SJSA1 (cell line): ENCODE measurements at places on chromosomes 2 and 18.

GRCh38 chr2:132400901-132401240, 15.7 kb upstream of the GPR39 start:
- no peak for DNase-seq

- DNase-seq = no peak
These were observed 36.6 kb upstream of the SKOR2 start for GRCh38 chr18:47287911-47288585.

DNA sequence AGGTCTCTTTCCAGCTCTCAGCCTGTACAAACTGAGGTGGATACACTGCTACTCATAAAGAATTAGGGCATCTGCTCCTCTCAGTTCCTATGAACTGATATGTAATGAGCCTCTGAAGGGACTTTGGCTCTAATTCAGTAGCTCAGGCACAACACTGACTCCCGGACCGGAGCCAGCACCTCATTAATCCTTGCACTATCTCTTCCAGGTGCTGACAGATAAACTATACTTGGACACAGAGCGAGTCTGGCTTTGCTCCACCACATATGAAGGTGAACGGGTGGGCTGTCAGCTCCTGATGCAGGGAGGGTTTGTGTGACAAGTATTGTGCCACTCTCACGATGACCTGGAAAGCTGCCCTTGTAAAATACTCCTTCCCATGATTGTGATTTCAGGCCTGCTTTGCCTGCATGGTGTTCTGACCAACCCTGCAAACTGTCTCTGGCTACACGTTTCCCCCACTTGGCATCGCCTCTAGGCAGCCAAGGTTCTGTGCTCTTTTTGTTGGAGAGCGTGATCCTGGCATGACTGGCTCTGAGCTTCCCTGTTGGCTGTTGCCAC, 111.6 kb upstream of the LMAN1 start:
- no peak for DNase-seq

DNA sequence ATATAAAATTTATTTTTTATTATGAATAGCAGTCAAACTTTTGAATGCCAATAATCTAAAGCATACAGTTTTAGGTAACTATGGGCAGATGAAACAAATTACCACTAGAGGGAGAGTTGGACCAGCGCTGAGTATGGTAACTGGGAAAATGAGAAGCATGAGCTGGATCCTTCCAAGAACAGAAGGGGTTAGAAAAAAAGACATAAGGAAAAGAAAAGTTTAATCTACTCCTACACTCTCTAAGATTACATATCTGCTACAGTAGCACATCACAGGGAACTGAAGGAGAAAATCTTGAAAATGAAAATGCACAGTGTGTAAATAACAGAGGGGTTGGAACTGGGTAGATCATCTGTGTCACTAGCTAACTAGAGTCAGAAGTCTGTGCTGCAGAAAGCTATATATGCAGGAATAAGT, 15.5 kb downstream of the REG3G start:
- DNase-seq = no peak

DNA sequence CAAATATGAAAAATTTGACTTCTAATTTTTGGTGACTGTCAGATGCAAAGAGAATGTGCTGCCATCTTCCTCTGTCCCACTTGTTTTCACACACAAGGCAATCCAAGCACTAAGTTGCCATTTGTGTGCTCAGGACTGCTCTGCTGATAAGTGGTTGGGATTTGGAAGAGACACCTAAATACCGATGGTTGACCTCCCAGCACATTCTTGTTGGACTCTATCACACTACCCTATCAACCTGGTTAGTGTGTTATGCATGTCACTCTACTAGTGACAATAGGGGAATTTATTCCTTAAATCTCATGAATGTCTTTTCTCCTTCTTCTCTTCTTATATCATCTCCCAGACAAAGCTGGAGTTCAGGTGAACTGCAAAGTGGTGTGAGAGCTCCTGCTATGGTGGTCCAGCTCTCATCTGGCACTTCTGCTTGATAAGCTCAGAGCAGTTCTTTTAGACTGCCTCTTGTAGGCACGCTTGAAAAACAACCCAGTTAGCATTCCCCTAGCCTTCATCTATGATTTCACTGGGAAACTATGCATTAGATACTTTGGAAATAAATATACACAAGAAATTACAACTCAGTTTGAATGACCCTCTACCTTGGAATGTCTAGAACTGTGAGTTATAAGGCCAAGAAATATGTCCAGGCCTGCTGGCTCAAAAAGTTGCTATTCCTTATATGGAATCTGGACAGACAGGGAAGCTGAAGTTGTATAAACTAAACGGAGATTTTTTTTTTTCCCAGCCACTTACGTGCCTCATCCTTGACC, 404.8 kb downstream of the MEIS1 start:
- DNase-seq = peak; percentile 97

DNA sequence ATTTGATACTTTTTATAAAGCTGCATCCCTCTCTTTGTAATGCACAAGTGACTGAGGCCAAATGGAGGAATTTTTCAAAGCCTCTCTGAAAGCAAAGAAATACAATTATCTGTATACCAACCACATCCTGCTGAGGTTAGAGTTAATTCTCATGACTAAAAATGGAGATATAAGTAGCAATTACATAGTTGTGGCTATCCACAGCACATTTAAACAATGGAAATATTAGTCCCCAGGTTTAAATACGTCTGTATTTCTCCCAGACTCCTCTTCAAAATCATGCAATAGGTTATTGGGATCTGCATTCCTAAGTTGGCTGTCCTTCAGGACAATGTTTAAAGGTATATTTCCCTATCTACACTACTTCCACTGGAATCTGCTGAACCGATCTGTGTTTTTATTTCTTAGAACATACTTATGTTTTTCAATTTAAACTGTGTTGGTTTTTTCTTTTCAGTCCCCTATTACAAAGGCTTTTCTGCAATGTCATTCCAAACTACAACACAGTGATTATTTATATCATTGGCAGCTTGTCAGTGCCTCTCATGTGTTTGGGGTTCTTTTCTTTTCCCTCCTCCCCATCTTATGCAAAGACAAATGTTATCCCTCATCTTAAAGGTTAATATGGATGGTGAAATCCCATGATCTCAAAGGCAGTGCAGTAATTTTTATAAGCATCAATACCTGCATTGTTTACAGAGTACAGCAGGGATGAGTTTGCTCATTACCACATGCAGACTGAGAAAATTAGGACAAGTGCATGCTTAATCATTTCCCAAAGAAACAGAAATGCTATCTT, 134.8 kb upstream of the FSHR start:
- no peak for DNase-seq

GRCh38 chr2:47043142-47043890, 111.8 kb downstream of the STPG4 start:
- DNase-seq = peak; percentile 90

DNA sequence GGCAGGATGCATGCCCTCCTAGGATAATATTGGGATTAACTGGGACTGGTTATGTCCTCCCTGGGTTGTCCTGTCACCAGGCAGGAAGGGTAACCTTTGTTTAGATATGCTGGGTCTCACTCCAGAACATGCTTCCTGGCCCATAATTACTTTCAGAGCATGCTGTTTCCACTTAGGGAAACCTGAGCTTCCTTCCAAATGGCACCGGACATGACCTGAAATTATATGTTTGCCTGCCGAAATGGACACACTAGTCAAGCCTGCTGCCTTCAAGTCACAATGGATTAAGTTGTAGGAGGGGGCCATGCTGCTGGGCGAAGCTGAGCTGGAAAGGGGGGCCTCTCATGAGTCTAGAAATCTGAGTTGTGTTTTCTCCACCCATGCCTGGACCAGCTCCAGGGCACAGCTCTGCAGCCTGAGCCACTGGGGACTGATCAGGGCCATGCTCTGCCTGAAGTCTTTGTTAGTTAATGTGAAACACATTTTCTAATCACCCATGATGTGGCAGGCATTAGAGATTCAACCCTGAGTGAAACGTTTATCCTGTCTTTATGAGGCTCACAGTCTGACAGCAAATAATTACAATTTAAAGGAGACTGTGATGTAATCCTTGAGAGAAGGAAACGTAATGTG, 273.3 kb downstream of the TNS1 start:
- DNase-seq = no peak

DNA sequence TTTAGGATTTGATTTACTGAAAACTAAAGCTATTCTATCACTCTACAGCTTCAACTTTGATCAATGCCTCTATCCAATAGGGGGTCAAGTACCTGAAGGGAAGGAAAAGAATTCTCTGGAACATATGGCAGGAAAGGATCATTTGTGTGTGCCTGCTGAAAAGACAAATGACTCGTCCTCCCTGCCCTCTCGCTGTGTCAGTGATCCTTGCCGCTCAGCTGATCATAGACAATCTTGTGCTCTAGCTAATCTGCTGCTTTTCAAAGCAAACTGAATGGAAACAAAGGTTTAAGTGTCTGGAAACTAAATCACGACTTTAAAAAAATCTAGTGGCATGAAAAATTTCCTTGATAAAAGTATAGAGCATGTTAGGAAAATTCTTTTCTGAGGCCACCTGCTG, 75.6 kb upstream of the CPO start:
- no peak for DNase-seq

- DNase-seq = no peak
These were observed 41.1 kb downstream of the IWS1 start for GRCh38 chr2:127485051-127485693.

DNA sequence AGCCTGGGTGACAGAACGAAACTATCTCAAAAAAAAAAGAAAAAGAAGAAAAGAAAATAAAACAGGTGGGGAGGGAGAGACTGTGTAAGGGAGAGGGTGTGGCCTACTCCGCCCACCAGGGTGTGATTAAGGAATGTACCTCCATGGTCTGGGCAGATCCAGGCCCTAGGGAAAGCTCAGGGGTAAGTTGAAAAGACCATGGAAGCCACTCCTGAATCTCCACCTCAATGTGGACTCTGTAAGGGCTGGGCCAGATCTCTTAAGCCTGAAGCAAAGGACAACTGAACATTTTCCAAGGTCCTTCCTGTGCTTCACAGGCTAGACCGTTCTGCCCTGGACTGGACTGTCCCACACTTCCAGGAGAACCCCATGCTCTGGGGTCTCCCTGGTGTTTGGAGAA, 9.7 kb upstream of the ATG16L1 start:
- DNase-seq = no peak

- DNase-seq = no peak
These were observed 19.1 kb upstream of the GCFC2 start for GRCh38 chr2:75729861-75730260.

- DNase-seq = no peak
These were observed 73.6 kb downstream of the PDE11A start for GRCh38 chr2:177998996-177999395.

DNA sequence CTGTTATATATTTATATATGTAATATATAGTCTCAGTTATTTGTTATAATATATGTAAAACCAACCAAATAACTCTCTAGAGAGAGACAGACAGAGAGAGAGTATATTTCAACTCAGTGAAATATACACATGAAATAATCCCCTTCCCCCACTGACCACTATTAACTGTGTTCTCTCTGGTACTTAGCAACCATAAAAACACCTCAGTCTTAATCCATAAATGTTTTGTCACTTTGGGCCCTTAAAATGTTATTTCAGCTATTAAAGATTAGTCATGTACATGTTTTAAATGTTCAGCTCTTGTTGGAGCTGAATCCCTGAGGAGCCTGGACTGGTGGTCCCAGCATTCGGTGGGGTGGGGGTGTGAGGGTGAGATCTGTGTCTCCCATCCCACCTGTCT, 122.2 kb upstream of the MAP3K20 start:
- DNase-seq = no peak

- no peak for DNase-seq
These were observed 64.4 kb downstream of the CIB4 start for GRCh38 chr2:26576565-26577441.

DNA sequence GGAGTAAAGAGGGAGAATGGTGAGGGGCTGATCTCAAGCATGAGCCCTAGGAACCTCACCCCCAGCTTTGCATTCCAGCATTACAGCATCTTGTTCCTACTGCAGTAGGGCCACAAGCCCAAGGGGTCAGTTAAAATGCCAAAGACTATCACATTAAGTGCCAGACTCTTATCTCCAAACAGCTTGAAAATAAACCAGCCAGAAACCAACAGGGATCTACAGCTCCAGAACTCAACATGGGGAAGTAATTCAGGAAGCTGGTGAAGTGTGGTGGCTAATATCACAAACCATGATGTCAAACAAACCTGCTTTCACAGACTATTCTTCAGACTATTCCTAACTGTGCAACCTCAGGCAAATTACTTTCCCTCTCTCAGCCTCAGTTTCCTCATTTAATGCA, 278.3 kb downstream of the TNS1 start:
- no peak for DNase-seq

GRCh38 chr2:53460347-53460746, 307.3 kb upstream of the CHAC2 start:
- DNase-seq = no peak

DNA sequence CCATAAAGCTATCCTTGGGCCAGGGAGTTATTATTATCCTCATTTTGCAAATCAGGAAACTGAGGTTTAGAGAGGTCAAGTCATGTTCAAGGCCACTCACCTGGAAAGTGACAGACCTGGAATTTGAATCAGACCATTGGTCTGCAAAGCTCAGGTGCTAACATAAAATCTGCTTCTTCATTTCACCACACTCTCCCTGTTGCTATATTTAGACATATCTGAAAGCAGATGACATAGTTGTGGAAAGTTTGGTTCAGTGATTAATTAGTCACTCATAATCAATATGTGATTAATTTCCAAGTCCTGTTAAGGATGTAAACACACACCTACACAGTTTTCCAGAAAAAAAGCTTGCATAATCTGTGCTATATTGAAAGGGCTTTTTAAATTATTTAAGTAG, 57.4 kb downstream of the LINC00305 start:
- DNase-seq = no peak

GRCh38 chr2:86825693-86826381, 35.1 kb upstream of the CD8A start:
- no peak for DNase-seq

GRCh38 chr2:222303828-222304736, 5.3 kb upstream of the PAX3 start:
- DNase-seq = no peak

GRCh38 chr2:187302586-187302985, 145.5 kb downstream of the CALCRL start:
- peak; percentile 26 for DNase-seq

DNA sequence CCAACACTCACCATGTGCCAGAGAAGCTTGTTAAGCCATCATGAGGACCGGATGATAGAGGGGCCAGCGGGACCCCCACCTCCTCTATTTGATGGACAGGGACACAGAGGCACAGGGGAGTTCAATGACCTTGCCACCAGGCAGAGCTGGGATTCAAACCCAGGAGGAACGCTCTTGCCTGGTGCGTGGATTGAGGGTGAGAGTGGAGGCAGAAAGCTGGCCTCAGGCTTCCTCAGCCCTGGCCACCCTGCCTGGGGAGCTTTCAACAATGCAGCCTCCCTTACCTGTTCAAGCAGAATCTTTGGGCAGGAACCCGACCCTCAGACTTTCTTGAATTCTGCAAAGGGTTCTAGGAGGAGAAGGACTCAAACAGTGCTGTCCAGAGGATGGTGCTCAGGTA, 39.9 kb upstream of the MAL start:
- DNase-seq = no peak

GRCh38 chr2:231720987-231721966, 13.0 kb downstream of the PTMA start:
- no peak for DNase-seq
